Lung (tissue), 17 donors: ENCODE measurements at places on chromosomes 5 and 9. TPM values are rescaled to one million over a fixed set of nuclear protein-coding genes. Genes with fewer than 3 reads are reported as not detected.

DNA sequence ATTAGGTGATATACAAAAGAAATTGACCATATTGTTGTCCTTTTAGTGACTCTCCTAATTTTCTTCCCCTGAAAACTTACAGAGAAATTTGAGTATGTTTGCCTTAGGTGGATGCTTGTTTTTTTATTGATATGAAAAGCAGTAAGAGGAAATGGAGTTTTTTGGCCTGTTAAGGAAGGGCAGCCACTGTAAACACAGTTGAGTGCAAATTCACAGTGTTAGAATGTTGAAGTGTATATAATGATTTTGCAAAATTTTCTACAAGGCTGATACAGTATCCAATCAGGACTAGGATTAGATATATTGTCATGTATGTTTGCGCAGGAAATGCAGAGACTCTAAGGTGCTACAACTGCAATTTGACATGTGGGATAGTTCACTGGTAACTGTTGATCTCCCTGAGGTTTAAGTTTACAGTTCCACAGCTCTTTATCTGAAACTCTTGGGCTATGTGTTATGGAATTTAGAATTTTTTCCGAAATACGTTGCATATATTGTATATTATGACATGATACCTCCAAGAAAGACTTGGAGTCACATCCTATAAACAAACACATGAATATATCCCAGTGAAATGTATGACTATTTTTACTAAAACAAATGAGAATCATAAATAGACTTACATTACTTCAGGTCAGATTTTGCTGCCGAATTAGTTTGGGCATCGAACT is 62.5 kb downstream of the FXN start:
- no peak overlapping the region for H3K4me3 ChIP-seq
- H3K4me1 ChIP-seq, result no peaks in the 10 kb centered on the region
- H3K27ac ChIP-seq, result no peak overlapping the region
- no peak for DNase-seq
- no peaks in the 10 kb centered on the region for H3K36me3 ChIP-seq
- H3K27me3 ChIP-seq, result no peaks in the 10 kb centered on the region

GRCh38 chr9:110640736-110641135 is 27.9 kb upstream of the MUSK start:
- no peaks in the 10 kb centered on the region for H3K36me3 ChIP-seq
- no peak overlapping the region for H3K4me3 ChIP-seq
- H3K27me3 ChIP-seq, result no peaks in the 10 kb centered on the region
- H3K4me1 ChIP-seq, result no peaks in the 10 kb centered on the region
- no peak overlapping the region for H3K27ac ChIP-seq
- no peak for DNase-seq

Gene GFI1B
- total RNA-seq, result 0.25 TPM

DNA sequence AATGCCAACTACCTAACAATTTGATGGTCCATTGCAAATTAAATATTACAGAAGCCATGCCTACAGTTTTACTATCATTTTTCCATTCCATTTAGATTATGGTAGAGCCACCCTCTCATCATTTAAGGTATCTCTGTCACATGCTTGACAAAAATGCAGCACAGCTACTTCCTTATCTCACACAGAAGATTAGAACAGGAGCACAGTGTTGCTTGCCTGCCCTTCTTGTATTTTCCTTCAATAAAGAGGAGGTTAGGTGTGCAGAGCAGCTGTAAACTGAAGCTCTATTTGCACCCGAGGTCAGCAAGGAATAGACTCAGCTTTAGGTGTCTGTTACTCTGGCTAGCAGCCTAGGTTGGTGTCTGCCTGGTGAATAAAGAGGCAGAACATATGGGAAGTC is 51.5 kb upstream of the ATP10B start:
- H3K4me1 ChIP-seq, result no peaks in the 10 kb centered on the region

DNA sequence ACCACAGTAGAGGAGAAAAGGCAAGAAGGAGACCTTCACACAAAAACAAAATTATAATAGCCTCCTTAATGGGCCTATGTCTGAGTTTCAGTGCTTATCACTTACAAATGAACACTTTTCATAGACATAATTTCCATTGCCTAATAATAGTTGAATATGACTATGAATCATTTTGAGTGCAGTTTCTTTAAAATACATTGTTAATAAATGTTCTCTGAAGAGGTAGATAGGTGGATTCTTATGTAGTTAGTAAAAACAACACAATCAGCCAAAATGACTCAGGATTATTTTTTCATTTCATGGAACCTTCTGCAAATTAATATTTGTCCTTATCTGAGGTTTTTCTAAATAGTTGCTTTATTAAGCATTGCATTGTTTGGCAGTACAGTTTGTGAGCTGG is 45.6 kb downstream of the DAPK1 start:
- H3K4me3 ChIP-seq, result no peak overlapping the region
- H3K4me1 ChIP-seq, result peaks cover 1% of the 10 kb centered on the region
- no peaks in the 10 kb centered on the region for H3K36me3 ChIP-seq

- H3K27ac ChIP-seq, result no peak overlapping the region
- no peak overlapping the region for H3K4me3 ChIP-seq
- no peak for DNase-seq
- peaks cover 2% of the 10 kb centered on the region for H3K4me1 ChIP-seq
- H3K27me3 ChIP-seq, result no peaks in the 10 kb centered on the region
These were observed 161.6 kb downstream of the NR3C1 start for GRCh38 chr5:143241892-143242291.
